ENCODE measurements at places on chromosomes 1 and 21.
A peak's percentile ranks its signal among the peaks of the same experiment; 100 is the strongest.

DNA sequence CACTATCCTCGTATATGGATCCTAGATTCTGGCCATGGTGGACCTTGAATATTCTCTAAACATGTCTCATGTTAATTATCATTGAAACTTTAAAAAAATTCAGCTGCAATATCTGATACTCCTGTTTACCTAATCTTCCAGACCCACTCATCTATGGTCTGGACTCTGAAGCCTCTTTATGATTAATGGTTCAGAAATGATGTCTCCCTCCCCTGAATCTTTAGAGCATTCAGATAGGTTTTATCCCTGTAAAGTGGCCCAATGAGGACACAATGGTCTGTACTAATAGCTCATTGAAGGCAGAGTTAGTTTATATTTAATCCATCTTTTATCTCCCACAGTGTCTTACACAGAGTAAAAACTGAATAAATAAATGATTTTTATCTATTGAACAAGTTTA lies 53.0 kb upstream of the DUSP10 start:
- DNase-seq = no peak

DNA sequence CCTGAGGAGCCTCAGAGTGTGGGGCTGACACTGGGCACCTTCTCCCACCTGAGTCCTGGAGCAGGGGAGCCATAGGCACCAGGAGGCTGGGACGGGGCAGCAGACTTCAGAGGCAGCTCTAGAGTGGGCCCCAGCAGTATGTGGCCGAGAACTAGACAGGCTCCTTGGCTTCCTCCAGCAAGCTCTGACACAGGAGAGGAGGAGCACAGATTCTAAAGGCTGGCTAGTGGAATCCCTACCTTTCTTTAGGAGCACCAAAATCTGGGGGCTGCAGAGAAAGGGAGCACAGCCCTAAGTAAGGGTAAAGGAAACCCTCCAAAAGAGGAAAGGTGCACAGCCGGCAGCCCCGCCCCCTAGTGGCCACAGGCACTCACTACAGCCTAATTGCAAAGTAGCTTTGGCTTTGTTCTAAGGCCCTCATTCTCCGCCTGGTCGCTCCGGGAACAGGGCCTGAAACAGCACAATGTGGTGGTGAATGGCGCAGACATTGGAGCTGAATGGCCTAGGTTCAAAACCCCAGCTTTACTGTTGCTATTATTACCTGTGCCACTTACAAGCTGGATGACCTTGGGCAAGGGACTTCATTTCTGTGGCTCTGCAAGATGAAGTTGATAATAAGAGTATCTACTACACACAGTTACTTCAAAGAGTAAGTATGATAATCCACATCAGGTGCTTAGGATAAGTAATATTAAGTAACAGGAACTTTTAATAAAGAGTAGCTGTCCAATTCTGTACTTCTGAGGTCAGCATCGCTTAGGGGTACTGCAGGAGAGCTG lies 8.8 kb upstream of the GUCA2A start:
- peak; percentile 63 for DNase-seq

- no peak for DNase-seq
These were observed 75.5 kb downstream of the CAMK2N1 start for GRCh38 chr1:20410503-20410902.

GRCh38 chr1:39751595-39751994 lies 12.9 kb downstream of the PPIE start:
- DNase-seq = no peak

- DNase-seq = no peak
These were observed 381 bp upstream of the KLHL20 start for GRCh38 chr1:173714441-173714758.

DNA sequence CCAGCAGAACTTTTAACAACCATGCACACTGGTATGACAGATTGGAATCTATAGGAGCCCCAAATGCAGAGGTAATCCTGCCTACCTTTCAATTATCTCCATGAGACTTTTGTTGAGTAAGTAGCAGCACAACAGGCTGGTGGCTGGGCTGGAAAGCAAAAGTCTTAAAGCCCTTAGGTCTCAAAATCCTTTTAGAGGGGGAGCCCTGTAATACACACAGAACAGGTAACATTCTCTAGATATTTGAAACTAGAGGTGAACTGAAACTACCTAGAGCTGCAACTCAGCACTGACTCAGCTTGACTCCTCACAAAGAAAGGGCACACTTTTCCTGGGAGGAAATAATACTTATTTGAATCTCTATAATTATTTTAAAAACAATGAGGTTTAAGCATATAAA lies 71.5 kb downstream of the CLCA4 start:
- DNase-seq = no peak

DNA sequence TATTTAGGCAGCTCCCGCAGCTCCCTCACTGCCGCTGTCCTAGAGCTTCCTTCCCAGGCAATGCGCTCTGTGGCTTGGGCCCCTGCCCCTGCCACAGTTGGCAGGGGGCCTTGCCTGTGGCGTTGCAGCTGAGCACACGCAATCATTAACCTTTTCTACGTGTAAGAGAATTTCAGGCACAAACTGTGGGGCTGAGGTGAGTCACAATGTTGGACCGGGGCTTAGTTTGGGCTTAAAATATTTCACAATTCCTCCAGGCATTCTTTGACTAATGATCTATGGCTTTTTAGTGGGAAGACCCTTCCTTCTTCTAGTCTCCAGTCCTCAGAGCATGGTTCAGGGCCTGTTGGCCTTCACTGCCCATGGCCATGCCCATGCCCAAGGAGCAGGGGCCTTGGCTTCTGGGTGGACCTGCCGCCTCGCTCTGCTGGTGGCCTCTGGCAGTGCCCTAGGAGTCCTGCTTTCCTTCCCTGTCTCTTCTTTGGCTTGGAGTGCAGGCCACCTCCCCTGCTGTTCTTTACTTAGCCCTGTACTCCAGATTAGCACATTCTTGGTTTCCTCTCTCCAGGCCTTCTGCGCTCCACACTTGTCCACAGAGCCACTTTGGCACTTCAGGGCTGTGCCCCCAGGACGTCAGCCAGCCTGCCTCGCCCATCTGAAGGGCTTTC lies 39.2 kb downstream of the MAPKAPK2 start:
- no peak for DNase-seq
